ENCODE measurements at places on chromosomes 3 and 15.

DNA sequence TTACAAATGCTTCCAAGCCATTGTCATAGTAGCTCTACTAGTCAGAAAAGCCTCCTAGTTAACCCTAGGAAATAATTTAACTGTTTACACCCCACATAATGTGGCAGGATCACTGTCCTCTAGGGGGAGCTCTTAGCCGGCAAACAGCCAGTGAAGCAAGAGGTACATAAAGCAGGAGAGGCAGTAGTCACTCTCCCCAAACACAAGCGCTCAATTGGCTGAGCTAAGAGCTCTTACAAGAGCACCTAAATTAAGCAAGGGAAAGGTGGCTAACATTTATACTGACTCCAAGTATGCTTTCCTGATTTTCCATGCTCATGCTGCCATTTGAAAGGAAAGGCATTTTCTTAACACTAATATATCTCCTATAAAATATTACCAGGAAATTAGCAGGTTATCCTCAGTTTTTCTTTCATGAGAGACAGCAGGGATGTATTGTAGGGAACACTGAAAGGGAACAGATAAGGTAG, 37.6 kb downstream of the NCEH1 start:
- peak; percentile 52 for DNase-seq

GRCh38 chr15:65731926-65732325, 60.2 kb downstream of the DENND4A start:
- no peak for DNase-seq

DNA sequence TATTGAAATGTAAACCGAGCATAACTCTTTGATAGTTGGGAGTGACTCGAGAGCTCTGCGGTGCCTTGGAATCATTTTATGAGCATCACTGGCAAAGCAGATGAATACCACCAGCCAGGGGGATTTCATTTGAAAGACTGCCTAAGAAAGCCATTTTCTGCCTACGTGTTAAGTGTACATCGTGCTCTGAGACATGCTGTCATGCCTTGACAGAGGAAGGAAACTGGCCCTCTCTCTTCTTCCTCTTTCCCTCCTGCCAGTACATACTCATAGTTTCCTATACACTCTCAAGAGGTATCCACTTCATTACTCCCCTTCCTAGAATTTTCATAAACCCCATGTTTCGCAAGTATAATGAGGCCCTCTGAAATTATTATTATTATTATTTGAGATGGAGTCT, 8.8 kb downstream of the BCL2A1 start:
- DNase-seq: no peak

DNA sequence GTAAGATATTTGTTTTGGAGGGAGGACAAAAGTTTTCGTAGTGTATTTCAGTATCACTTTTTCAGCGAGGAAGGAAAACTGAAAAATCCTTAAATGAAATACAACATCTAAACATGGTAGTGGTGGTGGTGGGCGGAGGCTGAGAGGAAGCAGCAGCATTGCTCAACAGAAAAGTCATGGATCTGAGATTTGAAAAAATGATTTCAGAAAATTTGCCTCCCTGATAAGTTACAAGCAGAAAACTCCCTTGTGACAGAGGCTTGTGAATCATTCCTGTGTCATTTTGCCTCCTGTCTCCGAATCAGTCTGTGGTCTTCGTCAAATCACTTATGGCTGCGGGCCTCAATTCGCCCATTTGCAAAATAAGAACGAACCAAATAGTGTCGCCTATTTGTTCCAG, 965 bp upstream of the CRBN start:
- DNase-seq: no peak

- DNase-seq: no peak
Measured at GRCh38 chr15:82808634-82809041, 790 bp upstream of the WHAMM start.

DNA sequence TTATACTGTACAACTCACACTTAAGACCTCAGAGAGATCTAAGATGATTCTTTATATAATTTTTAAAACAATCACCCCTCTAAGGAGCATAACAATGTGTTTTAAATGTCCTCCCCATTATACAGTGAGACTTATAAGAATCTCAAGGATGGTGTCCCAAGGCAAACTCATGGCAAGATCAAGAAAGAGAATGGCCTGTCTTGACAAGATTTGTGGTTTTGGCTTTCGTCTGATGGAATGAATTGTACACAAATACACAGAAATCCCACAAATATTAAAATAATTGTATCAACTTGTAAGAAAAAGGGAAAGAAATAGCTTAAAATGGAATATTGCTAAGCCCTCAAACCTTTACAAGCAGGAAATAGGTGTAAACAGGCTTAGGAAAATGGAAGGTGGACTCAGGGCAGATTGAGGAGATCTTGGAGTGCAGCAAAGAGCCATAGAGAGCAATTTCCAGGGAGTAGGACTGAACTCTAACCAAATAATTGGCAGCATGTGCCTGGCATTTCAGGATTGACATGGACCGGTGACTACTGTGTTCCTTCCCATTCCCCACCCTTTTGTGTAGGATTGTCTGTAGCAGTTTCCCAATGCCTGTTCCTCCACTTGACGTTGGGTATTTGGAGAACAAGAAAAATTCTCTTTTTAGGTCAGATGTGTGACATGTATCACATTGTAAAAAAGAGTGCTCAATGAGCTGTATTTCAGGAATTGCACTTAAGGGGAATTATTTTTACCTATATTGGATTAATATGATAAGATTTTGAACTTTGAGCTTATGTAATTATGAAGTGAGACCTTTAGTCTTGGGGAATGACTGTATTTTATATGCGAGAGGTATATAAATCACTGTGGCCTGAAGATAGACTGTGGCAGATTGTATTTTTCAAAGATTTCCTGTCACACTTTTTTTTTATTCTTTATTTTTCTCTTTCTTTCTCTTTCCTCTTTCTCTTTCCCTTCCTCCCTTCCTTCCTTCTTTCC, 317.8 kb upstream of the SLITRK3 start:
- DNase-seq: no peak

- DNase-seq: no peak
Measured at GRCh38 chr3:53890726-53891475, 758 bp downstream of the SELENOK start.

GRCh38 chr15:101193806-101194545, 57.9 kb downstream of the CHSY1 start:
- DNase-seq: no peak

GRCh38 chr3:193673845-193674244, 80.8 kb downstream of the OPA1 start:
- DNase-seq: no peak

GRCh38 chr3:155080692-155081091, 573 bp downstream of the MME start:
- DNase-seq: no peak

- DNase-seq: no peak
Measured at GRCh38 chr15:61041886-61042285, 187.2 kb downstream of the RORA start.

GRCh38 chr15:99437315-99438223, 128.2 kb upstream of the MEF2A start:
- DNase-seq: no peak

Measured in nephron progenitor cell (in vitro differentiated cells).